GM13976 (cell line): ENCODE measurements at places on chromosomes 5 and 9.

DNA sequence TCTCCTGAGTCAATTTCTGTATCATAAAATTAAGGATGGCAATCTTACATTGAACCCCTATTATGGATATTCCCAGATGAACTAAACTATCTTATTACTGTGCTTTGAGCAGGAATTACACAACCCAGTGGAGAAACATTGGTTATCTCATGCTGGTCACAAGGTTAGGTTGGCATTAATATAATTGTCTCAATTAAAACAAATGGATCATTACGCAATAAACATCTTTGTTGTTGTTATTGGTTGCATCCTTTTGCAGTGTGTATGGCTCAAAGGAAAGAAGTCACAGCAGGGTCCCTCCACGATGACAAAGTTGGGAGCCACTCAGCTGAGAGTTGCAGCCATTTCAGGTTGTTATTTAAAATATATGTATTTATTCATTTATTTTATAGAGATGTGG lies 297.0 kb upstream of the KLF4 start:
- no peak for DNase-seq

- DNase-seq: no peak
Observed at GRCh38 chr9:97395745-97396144, 16.2 kb upstream of the TDRD7 start.

DNA sequence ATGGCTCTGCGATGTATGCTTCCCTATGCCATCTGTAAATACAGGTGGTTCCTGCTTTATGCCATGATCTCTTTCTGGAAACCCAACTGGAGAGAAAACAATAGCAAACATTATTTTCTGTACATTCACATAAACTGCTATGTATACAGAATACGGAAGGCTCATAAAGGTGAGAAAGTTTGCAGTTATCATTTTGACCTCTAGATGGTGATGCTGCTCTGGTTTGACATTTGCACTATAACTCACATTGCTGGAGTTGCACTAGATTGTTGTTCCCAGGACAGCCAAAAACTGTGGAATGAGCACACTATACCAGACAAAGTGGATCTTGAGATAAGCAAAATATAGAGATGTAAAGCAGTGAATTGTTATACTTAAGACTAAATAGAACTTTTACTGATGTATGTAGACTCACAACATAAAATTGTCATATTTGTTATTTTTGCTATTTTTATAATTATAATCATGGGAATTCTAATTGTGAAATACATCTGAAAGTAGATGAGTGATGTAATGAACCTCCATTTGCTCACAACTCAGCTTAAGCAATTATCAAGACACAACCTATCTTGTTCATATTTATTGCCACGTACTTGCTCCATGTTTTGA lies 246.5 kb downstream of the PTPRD start:
- peak; percentile 18 for DNase-seq

- no peak for DNase-seq
Observed at GRCh38 chr5:14114615-14115251, 28.4 kb upstream of the TRIO start.
